ENCODE measurements at places on chromosomes 7 and 10.

DNA sequence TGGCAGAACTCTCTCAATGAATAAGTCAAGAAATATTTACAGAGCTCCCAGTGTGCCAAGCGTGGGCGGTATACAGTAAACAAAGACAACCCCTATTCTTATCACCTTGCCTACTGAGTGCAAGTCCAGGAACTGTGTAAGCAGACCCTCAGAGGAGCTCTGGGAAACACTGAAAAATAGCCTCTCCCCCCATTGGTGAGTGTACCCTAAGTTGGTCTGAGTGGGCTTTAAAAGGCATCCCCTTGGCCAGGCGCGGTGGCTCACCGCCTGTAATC lies 1.2 kb downstream of the DYDC2 start:
- no peak for DNase-seq

DNA sequence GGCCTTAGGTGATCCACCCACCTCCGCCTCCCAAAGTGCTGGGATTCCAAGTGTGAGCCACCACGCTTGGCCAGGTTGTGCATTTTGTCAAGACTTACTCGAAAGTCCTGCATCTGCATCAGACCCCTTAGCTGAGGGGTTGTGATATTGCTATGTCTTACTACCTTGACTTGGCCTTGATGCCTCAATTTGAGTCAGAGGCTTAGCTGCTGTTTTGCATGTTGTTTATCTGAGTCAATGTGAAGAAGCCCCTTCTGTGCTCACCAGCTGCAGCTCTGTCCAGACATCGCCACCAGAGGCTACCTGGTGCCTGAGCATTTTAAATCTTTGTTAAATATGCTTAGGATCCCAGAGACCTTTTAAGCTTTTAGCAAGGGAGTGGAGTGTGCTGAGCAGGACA lies 18.1 kb downstream of the UBE2D4 start:
- DNase-seq = no peak

- no peak for DNase-seq
These were observed 37.8 kb downstream of the GNAI1 start for GRCh38 chr7:80172387-80172786.

DNA sequence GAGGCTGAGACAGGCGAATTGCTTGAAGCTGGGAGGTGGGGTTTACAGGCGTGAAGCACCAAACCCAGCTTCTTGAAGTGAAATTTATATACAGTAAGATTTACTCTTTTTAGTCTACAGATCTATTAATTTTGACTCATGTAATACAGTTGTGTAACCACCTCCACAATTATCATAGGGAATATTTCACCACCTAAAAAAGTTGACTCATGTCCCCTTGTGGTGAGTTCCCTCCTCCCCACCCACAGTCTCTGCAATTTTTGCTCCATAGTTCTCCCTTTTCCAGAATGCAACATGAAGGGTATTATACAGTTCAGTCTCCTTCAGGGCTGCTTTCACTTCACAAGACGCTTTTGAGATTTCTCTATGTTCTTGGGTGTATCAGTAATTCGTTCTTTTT lies 156.8 kb downstream of the FAM107B start:
- DNase-seq = no peak

DNA sequence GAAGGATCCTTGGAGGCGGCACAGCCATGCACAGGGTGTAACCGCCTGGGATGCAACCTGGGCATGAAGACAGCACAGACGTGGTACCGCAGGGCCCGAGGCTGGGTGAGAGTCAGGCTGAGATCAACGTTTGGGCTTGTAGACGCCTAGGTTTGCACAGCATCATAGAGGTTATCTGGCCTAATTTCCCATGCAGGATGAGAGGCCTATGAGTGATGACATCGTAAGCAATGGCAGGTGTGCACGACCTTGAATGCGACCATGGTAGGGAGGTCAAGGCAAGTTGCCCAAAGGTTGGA lies 7.5 kb downstream of the CALML3 start:
- DNase-seq = no peak

- no peak for DNase-seq
These were observed 7.4 kb downstream of the CRHR2 start for GRCh38 chr7:30674876-30675275.

- no peak for DNase-seq
These were observed 234.7 kb downstream of the BMPER start for GRCh38 chr7:34140066-34140465.

DNA sequence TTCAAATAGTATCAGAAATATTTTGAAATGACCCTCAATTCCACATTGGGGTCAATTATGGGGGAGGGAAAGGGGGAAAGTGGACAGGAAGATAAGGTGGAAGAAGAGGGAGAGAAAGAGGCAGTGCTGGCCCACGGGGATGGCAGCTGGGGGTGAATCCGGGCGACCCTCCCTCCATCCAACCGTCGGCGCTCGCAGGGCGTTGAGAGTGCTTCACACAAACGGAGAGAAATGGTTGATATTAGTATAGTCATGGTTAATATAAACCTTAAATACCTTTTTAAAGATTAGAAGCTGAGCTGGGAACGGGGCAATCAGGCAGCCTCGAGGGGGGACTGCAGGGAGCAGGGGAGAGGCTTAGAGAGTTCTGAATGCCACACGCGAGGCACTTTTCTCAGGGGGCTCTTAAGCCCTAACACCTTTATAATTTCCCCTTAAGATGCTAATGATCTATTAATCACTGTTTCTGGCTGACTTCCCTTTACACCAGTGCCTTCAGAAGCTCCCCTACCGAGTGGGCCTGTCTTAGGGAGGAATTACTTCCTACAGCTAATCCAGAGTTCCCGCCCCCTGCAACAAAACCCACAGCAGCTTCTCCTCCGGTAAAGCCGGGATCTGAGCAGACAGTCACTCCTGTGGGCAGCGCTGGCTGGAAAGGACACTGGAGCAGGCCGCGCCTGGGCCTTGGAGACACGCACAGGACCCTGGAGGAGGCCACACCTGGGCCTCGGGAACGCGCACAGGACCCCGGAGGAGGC lies 39.5 kb downstream of the PRKAG2 start:
- DNase-seq = no peak

DNA sequence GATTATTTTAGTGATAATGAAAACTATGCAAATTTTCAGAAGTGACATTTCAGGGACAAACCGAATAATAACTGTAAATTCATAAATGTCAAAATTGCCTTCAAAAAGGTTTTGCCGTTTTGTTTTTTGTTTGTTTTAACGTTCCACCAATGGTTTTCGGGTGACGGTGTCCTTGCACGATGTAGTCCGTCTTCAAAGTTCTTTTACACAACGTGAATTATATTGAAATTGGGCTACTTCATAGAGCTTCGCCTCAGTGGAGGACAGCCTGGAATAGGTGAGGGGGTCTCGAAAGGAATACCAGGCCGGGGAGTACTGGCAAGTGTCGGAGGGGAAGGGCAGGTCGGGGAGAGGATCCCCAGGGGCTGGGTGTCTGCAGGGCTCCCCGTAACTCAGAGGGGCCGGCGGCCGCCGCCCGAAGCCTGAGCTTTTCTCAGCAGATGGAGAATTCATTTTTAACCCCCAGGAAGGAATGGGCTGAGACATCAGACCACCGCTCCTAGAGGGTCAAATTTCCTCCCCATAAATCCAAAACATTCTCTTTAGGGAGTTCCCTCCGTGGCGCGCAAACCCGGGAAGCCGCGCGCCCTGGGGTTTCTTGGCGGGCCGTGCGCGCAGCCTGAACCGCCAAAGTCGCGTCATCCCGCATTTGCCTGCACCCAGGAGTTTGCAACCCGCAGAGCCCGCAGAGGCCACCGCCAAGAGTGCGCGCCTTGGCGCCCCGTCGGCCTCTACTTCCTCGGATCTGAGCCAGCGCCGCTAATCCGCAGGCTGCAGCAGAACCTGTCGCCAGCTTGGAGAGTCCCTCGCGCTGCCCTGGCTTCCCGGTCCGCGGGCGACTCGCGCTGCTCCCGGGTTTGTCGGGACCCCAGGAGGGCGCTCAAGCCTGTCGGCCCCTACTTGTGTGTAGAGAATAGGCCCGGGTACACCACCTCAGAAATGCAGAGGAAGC lies 17.3 kb upstream of the EVX1 start:
- DNase-seq = no peak

- no peak for DNase-seq
These were observed 42.3 kb upstream of the CDHR3 start for GRCh38 chr7:105920766-105921165.

GRCh38 chr10:101774589-101775272 lies 1.2 kb downstream of the FGF8 start:
- no peak for DNase-seq

DNA sequence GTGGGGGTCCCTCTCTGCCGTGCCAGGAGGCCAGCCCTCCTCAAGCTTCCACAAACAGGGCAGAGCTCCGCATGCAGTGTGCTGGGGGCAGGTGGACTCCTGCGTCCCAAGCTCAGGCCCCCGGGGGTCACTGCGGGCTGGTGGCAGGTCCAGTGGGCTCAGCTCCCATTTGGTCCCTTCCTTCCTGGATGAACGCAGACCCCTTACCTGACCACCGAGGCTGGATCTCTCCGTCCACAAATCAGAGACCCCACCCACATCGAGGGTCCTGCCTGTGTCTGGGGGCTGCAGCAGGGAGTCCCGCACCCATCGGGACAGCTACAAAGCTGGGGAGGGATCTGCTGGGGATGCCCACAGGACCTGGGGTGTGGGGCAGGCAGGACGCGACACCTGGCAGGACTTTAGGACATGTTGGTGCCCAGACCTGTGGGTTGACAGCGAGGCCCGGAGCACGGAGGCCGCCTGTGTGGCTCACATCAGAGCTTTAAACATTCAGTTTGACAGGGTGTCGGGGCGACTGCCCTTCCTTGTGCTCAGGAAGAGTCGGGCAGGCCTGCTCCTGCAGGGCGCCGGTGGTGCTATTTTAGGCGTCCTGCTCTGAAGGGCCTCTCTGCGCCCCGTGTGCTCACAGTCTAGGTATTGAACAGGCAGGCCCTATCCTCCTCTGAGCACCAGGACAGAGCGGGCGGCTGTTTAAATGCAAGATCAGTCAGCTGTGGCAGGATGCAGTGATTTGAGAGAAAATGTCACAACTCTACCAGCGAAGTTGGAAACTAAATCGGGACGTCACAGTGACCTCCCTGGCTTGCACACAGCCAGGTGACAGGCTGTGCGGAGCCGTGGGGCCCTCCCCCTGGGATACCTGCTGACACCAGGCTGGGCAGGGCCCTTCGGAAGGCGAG lies 15.9 kb upstream of the CFAP46 start:
- DNase-seq = no peak

GRCh38 chr7:45977256-45977780 lies 56.2 kb upstream of the IGFBP3 start:
- no peak for DNase-seq

DNA sequence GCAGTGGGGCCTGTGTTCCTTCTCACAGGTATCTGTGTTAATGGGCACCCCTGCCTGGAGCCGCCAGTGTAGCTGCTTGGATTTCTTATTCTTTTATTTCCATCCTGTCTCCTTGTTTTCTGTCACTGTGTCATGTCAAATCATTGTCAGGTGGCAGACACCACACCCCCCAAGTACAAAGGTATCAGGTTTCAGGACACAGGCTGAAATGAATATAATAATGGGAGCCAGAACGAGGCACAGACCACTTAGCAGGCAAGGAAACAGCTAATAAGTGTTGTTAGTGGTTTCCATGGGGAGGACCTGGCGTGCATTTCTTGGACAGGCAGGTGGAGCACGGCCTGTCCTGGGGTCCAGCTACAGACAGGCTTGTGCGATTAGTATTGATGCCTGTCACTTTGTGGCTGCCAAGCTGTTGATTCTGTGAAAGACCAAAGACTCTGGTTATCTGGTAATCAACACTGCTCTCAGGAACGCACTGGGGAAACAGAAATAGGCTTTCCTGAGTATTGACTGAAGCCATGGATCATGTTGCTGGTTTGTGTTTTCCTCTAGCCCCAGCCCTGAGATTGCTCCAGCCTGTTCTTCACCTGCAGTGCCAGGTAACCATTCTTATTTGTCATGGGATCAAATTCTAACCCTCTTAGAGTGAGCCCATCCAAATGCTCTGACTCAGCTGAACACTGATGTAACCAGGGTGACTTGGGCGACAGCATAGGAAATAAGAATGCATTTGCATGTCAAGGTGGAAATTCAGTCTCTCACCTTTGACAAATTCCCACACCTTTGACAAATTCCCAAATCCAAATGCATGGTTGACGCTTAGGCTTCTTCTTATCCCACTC lies 1002.0 kb downstream of the LRMDA start:
- no peak for DNase-seq

DNA sequence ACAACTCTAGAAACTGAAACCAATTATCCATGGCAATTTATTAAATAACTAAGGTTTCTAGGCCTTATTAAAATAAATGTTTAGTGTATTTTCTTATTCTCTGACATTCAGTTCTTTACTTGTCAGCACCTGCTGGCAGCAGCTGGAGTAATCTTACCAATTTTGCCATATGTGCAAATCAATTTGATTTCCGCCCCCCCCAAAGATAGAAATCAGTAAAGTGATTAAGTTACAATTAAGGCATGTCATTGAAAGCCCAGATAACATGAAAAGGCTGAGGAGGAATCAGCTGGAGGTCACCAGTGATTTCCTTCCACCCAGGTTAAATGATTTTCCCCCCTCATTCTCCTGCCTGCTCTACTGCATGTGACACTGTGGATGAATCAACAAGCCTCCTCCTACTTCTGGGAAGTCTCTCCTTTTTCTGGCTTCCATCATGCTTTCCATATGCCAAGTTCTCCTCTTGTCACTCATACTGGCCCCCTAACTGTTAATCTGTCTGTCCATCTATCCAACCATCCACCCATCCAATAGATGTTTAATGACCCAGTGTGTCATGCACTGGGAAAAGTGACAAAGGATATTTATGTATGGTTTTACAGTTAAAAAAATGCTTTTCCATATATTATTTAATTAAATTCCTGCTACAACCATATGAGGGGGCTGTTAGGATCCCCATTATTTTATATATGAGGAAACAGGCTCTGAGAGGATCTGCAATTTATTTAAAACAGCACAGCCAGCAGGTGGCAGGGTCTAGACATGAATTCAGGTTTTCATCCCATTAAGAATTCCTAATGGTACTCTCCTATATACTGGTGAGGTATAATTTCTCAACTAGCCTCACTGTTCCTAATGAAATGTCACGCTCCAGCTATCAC lies 116.5 kb downstream of the ATXN7L1 start:
- no peak for DNase-seq

DNA sequence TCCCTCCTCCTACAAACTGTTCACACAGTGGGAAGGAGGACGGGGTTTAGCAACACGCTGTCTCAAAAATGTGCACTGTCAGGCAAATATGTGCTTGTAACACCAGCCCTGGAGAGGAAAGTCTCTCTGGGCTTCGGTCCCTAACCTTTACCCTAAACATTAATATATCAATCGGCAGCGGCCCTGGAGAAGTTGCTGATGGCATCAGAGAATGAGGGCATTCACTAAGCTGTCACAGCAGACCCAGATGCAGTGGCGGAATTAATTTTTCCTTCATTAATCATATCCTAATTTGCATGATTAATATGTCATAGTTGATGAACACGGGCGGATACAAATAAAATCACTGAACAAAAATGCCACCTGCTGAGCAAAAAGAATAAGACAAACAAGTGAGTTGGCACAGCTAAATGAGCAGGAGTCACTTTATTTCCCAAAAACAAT lies 45.2 kb upstream of the INSIG1 start:
- DNase-seq = no peak

DNA sequence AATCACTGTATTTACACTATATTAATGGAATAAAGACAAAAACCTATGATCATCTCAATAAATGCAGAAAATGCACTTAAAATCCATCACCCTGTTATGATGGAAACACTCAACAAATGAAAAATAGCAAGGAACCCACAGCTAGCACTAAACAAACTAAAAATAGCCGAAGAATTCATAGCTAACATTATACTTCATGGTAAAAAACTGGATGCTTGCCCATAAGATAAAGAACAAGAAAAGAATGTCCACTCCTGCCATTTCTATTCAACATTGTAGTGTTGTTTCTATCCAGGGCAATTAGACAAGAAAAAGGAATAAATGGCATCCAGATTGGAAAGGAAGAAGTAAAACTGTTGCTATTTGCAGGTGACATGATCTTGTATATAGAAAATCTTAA lies 142.1 kb downstream of the STK31 start:
- DNase-seq = no peak

- no peak for DNase-seq
These were observed 2.3 kb downstream of the HNRNPA2B1 start for GRCh38 chr7:26198133-26198780.
